ENCODE measurements at places on chromosomes 4 and X.

GRCh38 chrX:87663421-87663820, 145.8 kb downstream of the KLHL4 start:
- no peak for DNase-seq

- DNase-seq = peak; percentile 24
These were observed 334.0 kb upstream of the NDST3 start for GRCh38 chr4:117700111-117700892.

- DNase-seq = no peak
These were observed 35.8 kb downstream of the CHRDL1 start for GRCh38 chrX:110759785-110760184.

DNA sequence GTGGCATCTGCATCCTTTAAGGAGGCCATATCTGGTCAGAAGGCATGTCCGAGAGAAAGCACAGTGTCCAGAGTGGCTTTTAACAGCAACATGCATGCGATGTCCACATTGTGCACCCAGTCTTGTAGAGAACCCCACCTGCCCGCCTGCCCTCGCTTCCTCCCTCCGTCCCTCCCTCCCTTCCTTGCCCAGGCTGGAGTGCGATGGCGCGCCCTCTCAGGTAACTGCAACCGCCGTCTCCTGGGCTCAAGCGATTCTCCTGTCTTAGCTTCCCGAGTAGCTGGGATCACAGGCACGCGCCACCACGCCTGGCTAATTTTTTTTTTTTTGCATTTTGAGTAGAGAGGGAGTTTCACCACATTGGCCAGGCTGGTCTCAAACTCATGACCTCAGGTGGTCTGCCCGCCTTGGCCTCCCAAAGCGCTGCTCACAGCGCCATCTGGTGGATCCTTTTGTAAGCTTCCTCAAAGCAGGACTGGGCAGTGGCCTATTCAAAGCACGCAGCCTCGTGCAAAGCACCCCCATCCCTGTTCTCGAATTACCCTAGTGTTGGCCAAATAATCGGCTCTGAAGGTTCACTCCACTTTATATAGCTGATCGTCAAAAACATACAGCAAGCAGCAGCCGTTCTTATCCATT, 15.0 kb downstream of the BRCC3 start:
- DNase-seq = peak; percentile 62

GRCh38 chr4:156966836-156967235, 4.8 kb downstream of the PDGFC start:
- DNase-seq = no peak

DNA sequence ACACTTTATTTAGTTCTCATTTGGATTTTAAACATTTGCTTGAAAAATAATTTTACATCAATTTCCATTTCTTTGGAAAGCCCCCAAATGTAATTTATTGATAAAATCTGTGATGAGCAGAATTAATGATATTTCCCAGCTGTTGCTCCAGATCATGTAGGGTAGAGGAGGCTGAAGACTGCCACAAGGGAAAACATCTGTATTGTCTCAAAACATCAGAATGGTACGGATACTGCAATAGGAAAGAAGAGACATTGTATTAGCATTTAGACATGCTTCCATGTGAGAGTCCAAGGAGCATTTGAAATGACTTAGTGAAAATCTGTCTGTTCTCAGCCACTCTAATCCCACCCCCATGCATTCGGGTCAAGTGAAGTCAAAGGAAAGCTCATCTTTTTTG, 14.4 kb downstream of the ADH1A start:
- no peak for DNase-seq

DNA sequence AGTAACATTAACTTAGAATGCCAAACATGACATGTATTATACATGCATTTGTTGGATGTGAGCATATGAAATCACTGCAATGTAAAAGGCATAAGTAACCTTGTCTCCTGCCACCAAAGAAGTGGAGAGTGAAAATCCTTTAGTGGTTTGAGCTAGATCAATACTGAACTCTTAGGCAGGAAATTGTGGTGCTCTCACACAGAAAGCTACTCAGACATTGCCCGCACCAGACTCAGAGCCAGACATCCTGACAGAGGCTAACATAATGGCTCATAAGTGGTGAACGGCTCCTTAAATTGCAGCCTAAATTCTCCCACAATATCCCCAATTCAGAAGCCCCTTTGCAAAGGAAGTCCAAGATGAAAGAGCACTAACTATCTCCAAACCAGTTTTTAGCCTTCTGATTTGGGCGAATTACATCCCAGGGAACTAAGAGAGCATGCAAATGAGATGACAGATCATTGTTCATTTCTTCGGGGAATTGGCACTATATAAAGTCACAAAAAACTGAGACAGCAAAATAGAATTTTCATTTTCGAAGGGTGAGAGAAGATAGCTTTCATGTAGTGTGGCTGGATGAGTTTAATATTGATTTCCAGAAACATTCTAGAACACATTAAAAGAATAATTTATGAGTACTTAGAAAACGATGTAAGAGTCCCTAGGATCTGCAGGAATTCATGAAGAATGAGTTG, 233.6 kb upstream of the RPS6KA3 start:
- DNase-seq = no peak

DNA sequence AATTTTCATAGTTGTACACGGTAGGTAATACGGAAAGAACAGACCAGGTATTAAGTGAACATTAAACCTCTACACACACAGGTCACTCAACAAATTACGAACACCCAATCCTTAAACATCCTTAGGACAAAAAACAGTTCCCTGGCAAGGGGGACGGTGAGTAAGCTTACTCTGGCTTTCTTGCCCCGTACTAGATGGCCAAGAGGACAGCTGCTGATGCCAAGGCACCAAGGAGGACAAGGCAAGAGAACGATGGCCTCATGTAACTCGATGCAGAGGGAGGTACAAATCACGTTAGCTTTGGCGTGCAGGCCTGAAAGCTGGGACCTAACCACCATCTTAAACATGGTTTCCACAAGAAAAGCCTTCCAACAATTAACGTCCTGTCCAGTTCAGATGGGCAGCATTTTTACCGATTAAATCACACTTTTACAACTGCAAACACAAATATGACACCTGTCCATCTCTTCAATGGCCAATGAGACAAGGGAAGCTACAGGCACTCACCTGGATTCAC, 23.7 kb downstream of the FAT1 start:
- no peak for DNase-seq

DNA sequence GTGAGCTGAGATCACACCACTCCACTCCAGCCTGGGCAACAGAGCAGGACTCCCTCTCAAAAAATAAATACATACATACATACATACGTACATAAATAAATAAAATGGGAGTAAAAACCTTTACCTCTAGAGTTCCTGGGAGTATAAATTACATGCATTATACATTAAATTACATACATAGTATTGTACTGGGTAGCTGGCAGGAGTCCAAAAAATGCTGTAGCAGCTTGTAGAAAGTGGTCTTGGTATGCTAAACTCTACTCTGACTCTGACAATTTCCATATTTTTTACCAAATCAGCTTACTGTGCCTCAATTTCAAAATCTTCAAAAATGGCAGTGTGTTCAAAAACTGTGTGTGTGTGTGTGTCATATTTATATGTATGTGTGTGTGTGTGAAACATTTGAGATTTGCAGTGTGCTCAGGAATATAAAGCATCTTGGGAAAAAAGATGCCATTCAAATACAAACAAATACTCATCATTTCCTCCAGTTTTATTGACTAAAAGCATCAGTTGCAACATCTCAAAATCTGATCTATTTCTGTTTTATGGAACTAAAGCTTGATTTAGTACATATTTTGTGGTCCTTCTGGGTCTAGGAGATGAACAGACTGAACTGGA, 171.7 kb downstream of the SHROOM3 start:
- no peak for DNase-seq

DNA sequence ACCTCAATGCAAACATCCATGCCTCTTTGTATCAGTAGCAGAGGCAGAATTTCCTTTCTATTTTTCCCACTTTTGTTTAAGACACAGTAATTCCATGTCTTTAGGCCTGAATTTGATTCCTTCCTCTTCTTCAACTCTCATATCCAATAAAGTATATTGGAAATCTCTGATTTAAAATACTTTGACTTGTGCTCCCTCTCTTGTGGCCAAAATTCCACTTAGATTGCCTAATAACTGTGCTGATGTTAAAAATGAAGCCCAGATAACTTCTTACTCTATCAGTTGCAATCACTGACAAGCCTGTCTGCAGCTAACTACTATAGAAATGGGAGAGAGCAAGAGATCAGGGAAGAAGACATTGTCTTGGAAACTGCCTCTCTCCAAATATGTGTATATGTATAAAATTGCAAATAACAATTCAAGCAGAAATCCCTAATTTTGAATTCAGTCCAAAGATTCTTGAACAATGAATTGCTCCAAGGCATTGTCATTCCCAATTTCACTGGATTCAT, 163.5 kb upstream of the SPIN4 start:
- DNase-seq = no peak

DNA sequence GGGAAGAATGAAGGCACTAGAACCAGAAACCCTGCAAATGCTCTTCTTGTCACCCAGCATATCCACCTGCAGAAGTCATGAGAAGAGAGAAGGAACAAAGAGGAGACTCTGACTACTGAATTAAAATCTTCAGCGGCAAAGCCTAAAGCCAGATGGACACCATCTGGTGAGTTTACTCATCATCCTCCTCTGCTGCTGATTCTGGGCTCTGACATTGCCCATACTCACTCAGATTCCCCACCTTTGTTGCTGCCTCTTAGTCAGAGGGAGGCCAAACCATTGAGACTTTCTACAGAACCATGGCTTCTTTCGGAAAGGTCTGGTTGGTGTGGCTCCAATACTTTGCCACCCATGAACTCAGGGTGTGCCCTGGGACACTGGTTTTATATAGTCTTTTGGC, 181.7 kb downstream of the AR start:
- no peak for DNase-seq

DNA sequence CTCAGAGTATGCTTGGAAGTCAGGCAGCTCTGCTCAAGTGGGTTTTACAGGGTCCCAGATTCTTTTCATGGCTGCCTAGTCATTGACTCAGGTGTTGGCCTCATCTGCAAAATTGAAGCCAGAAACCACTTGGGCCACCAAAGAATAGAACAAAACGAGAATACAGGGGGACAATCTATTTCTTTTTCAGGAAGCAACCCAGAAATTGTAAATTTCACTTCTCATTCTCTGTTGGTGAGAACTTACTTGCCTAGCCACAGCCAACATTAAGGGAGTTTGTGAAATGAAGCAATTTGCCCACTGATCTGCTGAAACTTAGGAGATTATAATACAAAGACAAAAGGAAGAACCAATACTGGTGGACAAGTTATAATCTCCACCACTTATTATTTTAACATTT, 8.6 kb upstream of the TKTL2 start:
- DNase-seq = no peak

DNA sequence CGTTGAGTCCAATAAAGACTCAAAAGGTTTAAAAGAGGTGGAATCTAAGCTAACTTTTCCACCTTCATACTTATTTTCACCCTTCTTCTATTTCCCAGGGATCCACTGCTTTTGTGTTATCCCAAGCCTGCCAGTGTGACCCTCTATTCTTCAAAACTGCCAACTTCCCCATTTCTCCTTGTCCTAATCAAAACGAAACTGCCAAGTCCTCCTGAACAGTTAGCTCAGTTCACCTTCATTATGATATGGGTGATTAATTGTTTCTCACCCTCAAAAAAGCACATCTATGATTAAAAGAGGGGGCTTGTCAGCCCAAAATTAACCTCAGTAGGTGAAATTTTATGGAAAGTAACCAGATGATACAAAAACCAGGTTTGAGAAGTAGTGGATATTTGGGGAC, 108.4 kb downstream of the GUCY2F start:
- DNase-seq = no peak

GRCh38 chr4:86036736-86037135, 323.1 kb downstream of the MAPK10 start:
- peak; percentile 70 for DNase-seq

- DNase-seq = peak; percentile 39
These were observed 13.0 kb upstream of the TMEM156 start for GRCh38 chr4:39044956-39045826.

GRCh38 chrX:152573866-152574265, 63.8 kb upstream of the GABRQ start:
- DNase-seq = no peak

GRCh38 chr4:101886826-101887225, 96.3 kb downstream of the BANK1 start:
- DNase-seq = no peak

GRCh38 chr4:12123707-12124106, 695.0 kb upstream of the HS3ST1 start:
- DNase-seq = no peak

GRCh38 chr4:112234952-112235609, 3.5 kb downstream of the AP1AR start:
- peak; percentile 88 for DNase-seq

GRCh38 chr4:26912810-26913209, 52.2 kb downstream of the STIM2 start:
- DNase-seq = no peak

- peak; percentile 4 for DNase-seq
These were observed 716.6 kb upstream of the INTU start for GRCh38 chr4:126916049-126916625.

- no peak for DNase-seq
These were observed 575 bp downstream of the SLC25A6 start for GRCh38 chrX:1391370-1391706.

DNA sequence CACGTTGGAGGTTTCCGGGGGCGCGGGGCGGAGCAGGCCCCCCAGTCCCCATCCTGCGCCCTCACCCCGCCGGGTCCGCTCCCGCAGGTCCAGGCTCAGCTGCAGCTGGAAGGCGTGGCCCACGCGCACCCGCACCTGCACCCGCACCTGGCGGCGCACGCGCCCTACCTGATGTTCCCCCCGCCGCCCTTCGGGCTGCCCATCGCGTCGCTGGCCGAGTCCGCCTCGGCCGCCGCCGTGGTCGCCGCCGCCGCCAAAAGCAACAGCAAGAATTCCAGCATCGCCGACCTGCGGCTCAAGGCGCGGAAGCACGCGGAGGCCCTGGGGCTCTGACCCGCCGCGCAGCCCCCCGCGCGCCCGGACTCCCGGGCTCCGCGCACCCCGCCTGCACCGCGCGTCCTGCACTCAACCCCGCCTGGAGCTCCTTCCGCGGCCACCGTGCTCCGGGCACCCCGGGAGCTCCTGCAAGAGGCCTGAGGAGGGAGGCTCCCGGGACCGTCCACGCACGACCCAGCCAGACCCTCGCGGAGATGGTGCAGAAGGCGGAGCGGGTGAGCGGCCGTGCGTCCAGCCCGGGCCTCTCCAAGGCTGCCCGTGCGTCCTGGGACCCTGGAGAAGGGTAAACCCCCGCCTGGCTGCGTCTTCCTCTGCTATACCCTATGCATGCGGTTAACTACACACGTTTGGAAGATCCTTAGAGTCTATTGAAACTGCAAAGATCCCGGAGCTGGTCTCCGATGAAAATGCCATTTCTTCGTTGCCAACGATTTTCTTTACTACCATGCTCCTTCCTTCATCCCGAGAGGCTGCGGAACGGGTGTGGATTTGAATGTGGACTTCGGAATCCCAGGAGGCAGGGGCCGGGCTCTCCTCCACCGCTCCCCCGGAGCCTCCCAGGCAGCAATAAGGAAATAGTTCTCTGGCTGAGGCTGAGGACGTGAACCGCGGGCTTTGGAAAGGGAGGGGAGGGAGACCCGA, 14.0 kb downstream of the SHOX start:
- DNase-seq = no peak

GRCh38 chrX:150966742-150967141, 16.4 kb upstream of the HMGB3 start:
- DNase-seq = no peak

DNA sequence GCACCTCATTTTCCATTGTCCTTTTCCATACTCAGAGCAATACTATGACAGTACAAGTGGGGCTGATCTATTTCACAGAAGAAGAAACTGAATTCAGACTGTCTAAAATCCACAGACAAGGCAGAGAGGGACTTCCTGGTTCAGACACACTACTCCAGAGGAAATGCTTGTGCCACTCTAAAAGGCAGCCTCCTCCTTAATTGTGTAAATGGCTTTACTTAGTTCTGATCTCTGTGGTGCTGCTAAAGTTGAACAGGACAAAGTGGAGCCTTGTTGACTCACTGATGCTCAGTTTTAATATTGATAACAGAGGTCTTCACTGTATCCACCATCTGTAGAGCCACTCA, 122.4 kb downstream of the KIT start:
- no peak for DNase-seq

Measured in MCF 10A (cell line).